ENCODE measurements at places on chromosomes 11 and 22.

DNA sequence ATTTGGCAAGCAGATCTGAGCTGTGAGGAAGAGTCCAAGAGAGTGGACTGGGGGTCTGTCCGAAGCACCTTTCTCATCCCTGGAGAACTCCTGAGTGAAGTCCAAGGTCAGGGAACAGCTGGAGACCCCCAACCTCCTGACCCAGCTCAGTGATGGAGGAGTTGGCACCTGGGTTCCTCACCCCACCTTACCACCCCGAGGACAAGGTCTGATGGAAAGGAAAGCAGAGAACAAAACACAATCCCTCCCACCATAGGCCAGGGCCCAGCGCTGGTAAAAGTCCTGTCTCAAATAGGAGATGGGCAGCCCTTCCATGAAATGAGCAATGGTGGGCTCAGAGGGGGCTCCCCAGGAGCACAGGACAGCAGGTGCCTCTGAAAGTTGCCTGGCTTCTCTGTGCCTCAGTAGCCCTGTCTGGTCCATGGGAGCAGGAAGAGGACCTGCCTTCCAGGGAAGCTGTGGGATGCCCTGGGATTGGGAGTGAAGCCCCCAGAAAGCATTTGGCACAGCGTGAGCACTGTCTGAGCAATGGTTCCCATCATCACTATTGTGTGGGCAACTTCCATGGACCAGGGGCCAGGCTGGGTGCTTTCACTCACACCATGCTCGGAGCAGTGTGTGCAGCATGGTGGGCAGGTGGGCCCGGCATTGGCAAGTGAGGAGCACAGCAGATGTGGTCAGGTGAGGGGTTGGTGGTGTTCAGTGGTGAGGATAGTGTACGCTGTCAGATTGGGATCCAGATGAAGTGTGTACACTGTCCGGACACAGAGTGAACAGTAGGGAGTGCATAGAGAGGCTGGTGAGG, 7.5 kb downstream of the TRIM29 start:
- no peak for DNase-seq

GRCh38 chr11:115069599-115069998, 391.3 kb downstream of the NXPE2 start:
- DNase-seq = no peak

DNA sequence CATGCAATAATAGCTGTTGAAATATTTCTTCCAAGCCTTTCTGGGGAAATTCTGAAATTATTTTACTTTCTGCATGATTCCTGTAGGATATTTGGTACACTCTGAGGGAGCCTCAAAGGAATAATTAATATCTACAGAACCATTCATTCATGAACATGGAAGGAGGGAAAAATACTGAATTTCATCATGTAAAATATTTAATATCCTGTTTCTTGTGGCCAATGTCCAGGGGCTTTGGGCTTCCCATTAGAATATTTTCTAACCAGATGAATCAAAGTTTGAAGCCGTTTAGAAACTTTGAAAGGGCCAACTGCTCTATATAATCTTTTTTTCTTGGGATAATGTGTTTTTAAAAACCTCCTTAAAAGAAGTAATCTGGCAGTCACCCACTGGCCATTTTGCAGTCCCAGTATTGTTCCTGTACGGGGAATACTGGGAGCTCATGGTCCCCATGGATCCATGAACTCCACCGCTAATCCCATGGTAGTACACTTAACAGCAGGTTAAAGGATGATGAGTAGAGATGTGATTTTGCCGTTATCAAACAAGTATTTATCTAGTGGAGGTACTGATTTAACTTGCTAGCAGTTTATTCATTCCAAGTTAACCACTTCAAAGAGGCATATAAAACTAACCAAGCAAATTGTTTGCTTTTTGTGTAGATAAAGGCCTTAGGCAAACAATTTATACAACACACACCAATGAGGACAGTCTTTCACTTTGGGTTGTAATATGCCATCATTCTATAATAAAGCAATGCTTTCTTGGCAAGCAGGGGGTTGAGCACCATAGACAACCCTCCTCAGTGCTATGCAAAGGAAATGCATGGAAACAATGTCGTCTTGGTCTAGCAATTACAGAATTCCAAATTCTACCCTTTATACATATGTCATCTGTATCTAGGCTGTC, 34.5 kb upstream of the BLID start:
- no peak for DNase-seq

GRCh38 chr11:116797816-116798215, 6.1 kb upstream of the APOA5 start:
- DNase-seq = no peak

DNA sequence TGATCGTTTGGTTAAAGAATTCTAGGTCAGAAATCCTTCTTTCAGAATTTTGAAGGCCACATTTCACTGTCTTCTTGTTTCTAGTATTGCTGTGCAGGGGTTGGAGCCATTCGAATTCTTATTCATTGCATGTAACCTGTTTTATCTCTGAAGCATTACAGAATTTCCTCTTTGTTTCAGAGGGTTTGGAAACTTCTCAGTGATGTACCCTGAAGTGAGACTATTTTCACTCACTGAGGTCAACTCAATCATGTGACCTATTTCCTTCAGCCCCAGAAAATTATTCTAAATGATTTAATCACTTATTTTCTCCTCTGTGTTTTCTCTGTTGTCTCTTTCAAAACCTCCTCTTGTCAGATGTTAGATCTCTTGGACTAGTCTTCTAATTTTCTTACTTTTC, 147.8 kb downstream of the ENTHD1 start:
- no peak for DNase-seq

DNA sequence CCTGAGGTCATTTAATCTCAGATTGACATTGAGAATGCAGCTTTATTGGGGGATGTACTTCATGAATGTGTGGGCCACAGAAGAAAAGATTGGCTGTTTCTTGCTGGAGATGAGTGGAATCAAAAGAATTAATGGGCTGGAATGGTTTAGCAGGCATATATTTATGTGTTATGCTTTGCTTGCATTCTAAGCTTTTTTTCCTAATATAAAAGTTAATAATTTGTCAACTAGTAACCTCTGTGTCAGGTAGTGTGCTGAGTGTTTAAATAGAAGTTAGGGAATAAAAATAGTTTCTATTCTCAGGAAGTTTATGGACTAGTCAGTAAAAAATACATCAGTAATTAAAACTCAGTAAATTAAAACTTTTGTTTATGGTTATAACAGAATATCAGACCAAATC, 67.4 kb upstream of the PRODH start:
- no peak for DNase-seq

GRCh38 chr11:120529911-120530310, 18.4 kb downstream of the GRIK4 start:
- no peak for DNase-seq

- no peak for DNase-seq
Observed at GRCh38 chr22:42188808-42189447, 58.3 kb upstream of the CYP2D6 start.

DNA sequence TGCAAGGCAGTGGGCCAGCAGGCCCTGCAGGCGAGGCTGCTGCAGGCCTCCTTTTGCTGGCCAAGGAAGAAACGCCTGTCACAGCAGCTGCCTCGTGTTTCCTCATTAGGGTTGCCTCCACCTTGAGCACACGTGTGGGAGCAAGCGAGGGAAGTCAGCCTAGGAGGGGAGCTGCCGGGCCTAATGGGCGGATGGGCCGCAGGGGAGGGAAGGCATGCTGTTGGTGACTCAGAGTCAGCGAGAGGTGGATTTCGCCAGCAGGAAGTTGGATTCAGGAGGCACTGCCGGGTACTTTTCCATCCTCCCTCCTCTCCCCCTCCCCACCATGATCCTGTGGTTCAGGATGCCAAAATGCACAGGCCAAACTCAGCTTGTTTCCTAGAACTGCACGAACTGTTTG, 498.7 kb downstream of the METTL15 start:
- DNase-seq = no peak

DNA sequence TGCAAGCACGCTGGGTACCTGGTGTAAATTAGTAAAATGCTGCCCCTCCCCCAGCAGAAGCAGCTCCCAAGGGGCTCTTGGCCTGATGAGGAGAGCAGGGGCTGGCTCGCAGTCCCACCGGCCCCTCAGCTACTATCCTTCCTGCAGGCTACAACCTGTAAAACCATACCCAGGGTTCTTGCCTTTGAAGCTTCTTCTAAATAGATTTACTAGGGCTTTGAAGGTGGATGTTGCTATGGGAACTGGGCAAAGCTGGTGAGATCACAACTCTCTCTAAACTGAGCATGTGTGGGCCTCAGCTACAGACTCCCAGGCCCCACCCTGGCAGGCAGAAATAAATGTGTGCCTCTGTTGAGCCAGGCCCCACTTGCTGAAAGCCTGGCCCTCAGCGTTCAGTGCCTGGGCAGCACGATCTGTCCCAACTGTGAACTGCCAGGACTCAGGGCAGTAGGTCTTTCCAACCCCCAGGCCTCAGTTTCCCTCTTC, 18.5 kb downstream of the CD5 start:
- no peak for DNase-seq

DNA sequence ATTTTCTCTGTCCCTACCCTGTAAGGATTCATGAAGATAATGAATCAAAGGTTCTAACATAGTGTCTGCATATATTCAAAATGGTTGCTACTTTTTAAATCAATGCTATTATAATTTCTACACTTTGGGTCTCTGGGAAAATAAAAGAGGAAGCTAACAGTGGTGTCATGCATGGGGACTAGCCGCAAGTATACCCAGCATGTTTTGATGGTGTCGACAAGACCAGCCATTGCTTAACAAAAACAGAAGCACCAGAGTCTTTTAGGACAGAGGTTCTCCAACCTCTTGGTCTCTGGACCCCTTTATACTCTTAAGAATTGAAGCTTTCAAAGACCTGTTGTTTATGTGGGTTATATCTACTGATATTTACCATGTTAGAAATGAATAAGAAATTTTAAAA, 37.8 kb downstream of the RNF141 start:
- no peak for DNase-seq

GRCh38 chr11:83409891-83410290, 123.7 kb upstream of the CCDC90B start:
- no peak for DNase-seq

GRCh38 chr22:47474895-47475294, 712.4 kb downstream of the TBC1D22A start:
- DNase-seq = no peak

GRCh38 chr22:47048123-47049077, 285.9 kb downstream of the TBC1D22A start:
- DNase-seq = no peak

DNA sequence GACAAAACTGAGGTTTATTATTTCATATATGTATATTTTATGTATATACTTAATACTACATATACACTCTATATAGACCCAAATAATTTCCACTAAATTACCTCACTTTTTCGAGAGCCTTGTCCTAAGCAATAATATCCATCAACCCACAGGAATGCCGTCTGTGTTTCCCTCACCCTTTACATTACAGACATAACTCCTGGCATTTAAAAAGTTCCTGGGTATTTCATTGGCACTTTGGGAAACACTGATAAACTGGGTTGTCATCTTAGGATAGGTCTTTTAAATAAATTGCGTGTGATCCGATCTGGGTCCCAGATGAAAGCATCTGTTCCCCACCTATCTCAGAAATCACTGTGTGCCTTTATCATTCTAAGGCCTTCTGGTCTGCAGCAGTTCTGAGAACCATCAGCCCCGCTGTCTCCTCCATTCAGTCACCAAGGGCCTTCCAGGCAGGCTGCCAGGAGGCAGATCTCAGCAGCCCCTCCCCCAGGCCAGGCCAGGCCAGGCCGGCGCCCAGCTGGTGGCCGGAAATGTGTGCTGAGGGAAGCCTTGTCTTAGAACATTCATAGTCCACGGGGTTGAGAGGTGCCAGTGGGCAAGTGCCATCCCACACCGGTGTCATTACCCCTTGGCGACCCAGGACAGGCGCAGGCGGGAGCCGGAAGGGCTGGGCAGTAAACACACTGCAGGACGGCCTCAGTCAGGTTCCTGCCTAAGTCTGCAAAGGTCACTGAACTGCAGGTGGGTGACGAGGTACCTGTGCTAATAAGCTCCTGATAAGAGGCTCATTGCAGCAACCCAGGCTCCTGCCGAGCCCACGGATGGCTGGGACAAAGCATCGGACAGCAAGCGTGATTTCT, 3.3 kb downstream of the FGF19 start:
- peak; percentile 83 for DNase-seq
